ENCODE measurements at places on chromosomes 12 and 14. TPM values are rescaled to one million over a fixed set of nuclear protein-coding genes. Genes with fewer than 3 reads are reported as not detected.

GRCh38 chr12:39402922-39403321 lies 40.0 kb downstream of the KIF21A start:
- H3K27me3 ChIP-seq: no peaks in the 10 kb centered on the region
- no peaks in the 10 kb centered on the region for H3K36me3 ChIP-seq
- no peak overlapping the region for H3K27ac ChIP-seq
- DNase-seq: no peak

- no peak for DNase-seq
- no peaks in the 10 kb centered on the region for H3K36me3 ChIP-seq
- H3K27ac ChIP-seq: peak overlapping the region; percentile 75
- H3K4me3 ChIP-seq: no peak overlapping the region
Observed at GRCh38 chr12:67748743-67749040, 100.1 kb downstream of the DYRK2 start.

DNA sequence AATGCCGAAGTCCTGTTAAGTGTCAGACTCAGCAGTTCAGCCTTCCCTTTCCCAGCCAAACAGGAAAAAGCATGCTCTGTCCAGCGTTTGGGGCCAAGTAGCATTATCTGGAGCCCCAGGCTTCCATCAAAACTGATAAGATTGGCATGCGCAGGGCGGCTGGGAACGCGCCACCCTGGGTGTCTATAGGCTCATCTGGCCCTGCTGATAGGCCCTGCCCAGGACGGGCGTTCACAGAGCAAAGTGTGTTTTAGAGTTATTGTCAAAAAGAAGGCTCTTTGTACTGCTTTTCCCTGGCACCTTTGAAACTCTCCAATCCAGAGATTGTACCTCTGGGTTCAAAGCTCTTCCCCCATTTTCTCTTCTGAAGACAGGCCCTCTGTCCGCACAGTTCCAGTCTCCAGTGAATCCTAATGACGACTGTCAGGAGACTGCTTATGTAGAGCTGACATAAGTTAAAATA lies at the start of gene ART4:
Gene ART4, minus strand, starts transcription at position 102 of the 463 bp plus-strand sequence. CDS start 413 bp downstream, outside the sequence.
- H3K27ac ChIP-seq: no peak within 1 kb of the TSS
- no peaks in the 10 kb centered on the region for H3K36me3 ChIP-seq
- DNase-seq: no peak

DNA sequence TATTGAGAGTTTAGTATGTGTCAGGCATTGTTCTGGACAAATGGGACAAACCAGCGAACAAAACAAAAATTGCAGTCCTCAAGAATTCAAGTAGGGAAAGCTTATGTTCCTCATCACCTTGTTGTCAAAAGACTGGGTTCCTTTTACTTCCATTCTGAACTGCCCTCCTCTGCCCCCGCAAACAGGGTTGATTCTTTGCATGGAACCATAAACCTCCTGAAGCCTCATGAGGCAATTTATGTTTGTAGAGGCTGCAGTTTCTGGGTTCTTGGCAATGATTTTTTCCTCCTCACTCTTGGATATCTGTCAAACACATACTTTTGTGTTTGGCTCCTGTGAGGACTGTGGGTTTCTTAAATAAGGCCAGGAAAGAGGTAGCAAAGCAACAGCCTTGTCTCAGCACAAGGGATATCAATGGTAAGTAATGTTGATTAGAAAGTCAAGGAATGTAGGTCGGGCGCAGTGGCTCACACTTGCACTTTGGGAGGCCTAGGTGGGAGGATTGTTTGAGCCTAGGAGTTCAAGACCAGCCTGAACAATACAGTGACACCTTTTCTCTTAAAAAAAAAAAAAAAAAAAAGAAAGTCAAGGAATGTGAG lies 13.9 kb downstream of the COPZ1 start:
- H3K36me3 ChIP-seq: no peaks in the 10 kb centered on the region
- no peak for DNase-seq
- no peak overlapping the region for H3K4me3 ChIP-seq

GRCh38 chr12:85466890-85467289 lies 186.9 kb downstream of the ALX1 start:
- H3K27me3 ChIP-seq: no peaks in the 10 kb centered on the region
- no peak overlapping the region for H3K27ac ChIP-seq
- no peaks in the 10 kb centered on the region for H3K36me3 ChIP-seq
- no peaks in the 10 kb centered on the region for H3K4me1 ChIP-seq

DNA sequence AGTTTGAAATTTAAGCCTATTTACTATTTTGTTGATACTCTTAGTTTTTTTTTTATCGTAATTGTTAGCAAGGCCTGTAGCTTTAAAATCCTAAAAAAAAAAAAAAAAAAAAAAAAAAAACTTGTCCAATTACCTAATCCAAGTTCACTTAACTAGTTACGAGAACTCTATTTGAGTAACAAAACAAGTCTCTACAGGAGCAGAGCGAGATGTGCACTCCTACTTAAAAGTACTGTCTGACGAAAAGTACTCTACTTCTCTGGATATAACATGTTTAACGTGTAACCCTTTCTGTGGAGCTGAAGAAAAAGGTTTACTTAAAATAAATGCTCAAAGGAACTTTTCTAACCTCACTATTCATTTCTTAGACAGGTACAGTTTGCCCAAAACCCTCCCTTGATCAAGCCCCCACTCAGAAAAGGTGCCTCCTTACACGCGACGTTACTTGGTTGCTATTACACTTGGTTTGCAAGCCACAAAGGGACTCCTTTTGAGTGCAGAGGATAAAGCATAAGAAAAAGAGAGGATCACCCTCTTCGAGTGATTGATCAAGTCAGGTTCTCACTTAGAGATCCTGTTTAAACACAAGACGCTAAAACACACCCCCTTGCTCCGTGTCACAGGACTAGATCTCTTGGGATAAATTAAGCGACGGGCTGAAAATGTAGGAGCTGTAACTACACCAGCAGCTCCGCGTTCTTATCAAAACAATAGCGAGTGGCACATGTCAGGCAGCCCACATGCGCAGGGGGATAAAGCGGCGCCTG lies 2.2 kb downstream of the BAZ1A start:
- DNase-seq: no peak
- H3K27me3 ChIP-seq: no peaks in the 10 kb centered on the region
- no peaks in the 10 kb centered on the region for H3K4me1 ChIP-seq
- peak overlapping the region; percentile 98 for H3K27ac ChIP-seq
- H3K36me3 ChIP-seq: no peaks in the 10 kb centered on the region

- DNase-seq: no peak
- H3K27ac ChIP-seq: no peak overlapping the region
- no peaks in the 10 kb centered on the region for H3K36me3 ChIP-seq
Observed at GRCh38 chr12:102462795-102463465, 17.4 kb downstream of the IGF1 start.

DNA sequence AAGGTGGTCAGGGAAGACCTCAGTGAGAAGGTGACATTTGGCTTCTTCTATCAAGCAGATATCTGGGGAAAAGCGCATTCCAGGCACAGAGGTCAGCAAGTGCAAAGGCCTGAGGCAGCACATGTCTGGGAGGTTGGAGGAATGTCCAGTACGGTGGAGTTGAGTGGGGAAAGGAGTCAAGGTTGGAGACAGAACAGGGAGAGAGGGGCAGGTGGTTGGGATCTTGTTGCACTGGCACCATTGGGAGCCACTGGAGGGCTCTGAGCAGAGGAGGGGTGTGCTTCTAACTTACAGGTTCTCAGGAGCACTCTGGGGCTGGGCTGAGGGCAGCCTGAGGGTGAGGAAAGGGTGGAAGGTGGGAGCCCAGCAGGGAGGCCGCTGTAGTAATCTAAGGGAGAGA lies 52.1 kb downstream of the EID3 start:
- no peaks in the 10 kb centered on the region for H3K4me1 ChIP-seq
- no peak overlapping the region for H3K4me3 ChIP-seq
- H3K27me3 ChIP-seq: no peaks in the 10 kb centered on the region

GRCh38 chr14:24260026-24260779 lies 2.8 kb downstream of the TGM1 start:
- no peak for DNase-seq
- H3K4me1 ChIP-seq: no peaks in the 10 kb centered on the region
- H3K27me3 ChIP-seq: no peaks in the 10 kb centered on the region
- H3K4me3 ChIP-seq: no peak overlapping the region
- no peak overlapping the region for H3K27ac ChIP-seq

DNA sequence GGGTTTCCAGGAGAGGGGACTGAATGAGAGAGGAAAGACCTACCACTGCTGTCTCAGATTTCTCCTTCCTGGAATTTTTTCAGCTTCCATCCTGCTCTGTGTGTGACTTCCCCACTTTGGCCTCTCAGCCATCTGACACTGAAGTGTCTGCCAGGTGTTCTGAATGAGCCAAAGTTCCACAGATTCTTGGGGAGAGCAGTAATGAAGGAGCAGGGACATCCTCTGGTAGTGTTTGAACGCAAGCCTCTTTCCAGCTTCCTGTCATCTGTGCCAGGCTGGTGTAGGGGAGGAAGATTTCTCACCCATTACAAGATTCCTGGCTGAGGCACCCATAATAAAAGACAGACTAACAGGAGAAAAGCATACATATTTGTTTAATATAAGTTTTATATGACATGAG lies 141.7 kb upstream of the NRXN3 start:
- H3K27ac ChIP-seq: no peak overlapping the region
- no peak overlapping the region for H3K4me3 ChIP-seq
- H3K27me3 ChIP-seq: no peaks in the 10 kb centered on the region
- no peaks in the 10 kb centered on the region for H3K4me1 ChIP-seq

GRCh38 chr14:27927519-27927918 lies 839.1 kb upstream of the FOXG1 start:
- H3K36me3 ChIP-seq: no peaks in the 10 kb centered on the region
- H3K27me3 ChIP-seq: no peaks in the 10 kb centered on the region
- no peak overlapping the region for H3K4me3 ChIP-seq
- no peak for DNase-seq

DNA sequence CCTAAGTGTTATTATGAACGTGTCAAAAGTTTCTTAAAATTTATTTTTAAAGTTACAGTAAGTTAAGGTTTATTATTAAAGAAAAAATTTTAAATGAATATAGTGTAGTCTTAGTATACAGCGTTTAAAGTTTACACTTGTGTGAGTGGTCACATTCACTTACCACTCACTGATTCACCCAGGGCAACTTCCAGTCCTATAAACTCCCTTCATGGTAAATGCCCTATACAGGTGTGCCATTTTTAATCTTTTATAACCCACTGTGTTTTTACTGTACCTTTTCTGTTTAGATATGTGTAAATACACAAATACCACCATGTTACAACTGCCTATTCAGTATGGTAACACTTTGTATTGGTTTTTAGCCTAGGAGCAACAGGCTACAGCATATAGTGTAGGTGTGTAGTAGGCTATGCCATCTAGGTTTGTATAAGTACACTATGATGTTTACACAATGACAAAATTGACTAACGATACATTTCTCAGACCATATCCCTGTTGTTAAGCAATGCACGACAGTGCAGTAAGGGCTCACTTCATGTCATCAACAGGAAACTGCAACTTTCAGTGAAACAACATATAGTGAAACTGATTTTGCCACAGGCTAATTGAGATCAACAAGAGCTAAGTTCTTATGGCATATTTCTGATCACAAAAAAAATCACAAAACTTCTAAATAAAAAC lies 112.0 kb upstream of the TMCC3 start:
- no peak overlapping the region for H3K4me3 ChIP-seq
- no peak overlapping the region for H3K27ac ChIP-seq
- no peaks in the 10 kb centered on the region for H3K4me1 ChIP-seq
- H3K36me3 ChIP-seq: no peaks in the 10 kb centered on the region
- DNase-seq: no peak

GRCh38 chr12:132245521-132246101 lies 83.8 kb downstream of the GALNT9 start:
- H3K27me3 ChIP-seq: no peaks in the 10 kb centered on the region
- H3K4me3 ChIP-seq: no peak overlapping the region

DNA sequence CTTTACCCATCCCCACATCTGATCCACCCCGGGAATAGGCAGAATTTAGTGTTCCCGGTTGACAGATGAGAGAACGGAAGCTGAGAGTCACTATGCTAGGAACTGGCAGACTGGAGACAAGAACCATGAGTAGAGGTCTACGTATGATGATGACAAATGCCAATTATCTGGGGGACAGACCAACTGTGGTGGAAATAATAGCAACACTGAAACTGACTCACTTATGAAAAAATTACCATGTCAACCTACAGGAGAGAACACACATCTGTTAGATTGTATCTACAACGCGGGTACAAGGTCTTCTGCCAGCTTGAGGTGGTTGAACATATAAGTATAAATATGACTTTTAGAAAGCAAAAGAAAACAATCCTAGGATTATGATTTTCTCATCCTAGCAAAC lies 15.4 kb upstream of the SELPLG start:
- no peak for DNase-seq
- no peaks in the 10 kb centered on the region for H3K4me1 ChIP-seq
- no peak overlapping the region for H3K4me3 ChIP-seq

DNA sequence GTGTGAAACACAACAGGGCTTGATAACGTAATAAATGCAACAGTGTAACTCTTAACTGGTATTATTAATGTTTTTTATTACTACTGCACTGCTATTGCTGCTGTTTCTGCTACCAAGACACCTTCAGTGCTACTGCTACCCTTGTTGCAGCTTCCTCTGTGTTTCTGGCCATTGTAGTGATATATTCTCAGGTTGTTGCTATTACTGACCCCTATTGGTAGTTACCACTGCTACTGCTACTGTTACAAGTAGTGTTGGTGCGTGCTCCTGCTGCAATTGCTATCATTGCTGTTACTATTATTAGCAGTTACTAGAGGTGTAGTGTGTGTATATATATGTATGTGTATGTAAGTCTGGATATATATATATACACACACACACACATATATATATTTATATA lies 87.2 kb upstream of the PTPRB start:
- no peak for DNase-seq
- H3K27ac ChIP-seq: no peak overlapping the region
- no peak overlapping the region for H3K4me3 ChIP-seq
- H3K4me1 ChIP-seq: no peaks in the 10 kb centered on the region
- no peaks in the 10 kb centered on the region for H3K36me3 ChIP-seq

EPYC gene
- total RNA-seq: not detected

DYRK4 gene
- total RNA-seq: 71.0 TPM

SMCO2 gene
- total RNA-seq: not detected
